ENCODE measurements at places on chromosomes 7 and 10.

DNA sequence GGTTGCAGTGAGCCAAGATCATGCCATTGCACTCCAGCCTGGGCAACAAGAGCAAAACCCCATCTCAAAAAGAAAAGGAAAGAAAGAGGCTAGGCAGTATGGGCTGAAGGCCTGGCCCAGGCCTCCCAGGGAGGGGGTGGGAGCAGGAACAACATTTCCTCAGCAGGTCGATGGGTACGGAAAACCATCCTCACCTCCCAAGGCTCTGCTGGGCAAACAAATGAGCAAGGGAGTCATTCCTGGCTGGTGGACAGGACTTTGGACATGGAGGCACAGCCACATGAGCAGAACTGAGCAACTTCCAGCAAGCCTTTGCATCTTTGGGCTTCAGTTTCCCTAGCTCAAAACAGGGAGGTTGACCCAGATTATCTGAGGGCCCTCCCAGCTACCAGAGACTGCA is 13.0 kb downstream of the OGDHL start:
- no peak for DNase-seq

GRCh38 chr7:117090791-117091190 is 137.5 kb downstream of the ST7 start:
- DNase-seq: no peak

DNA sequence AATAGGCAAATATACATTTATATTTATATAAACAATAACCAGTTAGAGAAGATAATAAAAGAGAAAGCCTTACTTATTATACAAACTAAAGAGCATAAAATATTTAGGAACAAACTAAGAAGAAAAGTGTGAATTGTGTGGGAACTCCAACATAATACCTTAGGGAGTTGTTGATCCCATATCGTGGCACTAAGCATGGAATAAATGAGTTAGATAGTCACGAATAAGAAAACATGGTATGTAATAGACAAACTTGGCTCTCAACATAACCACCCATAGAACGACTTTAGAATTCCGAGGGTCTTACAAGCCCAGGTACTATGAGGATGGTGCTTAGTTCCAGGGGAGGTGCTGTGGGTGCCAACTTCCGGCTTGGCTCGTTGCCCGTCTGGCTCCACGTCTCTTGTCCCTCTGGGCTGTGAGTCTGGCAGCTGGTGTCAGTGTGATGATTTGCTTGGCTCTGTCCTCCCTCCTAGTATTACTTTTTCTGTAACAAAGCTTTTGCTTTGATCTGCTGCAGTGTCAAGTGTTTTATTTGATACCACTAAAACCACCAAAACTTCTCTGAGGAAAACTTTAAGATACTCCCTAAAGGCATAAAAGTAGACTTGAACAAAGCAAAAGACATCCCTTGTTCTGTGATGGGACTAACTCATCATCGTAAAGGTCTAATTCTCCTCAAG is 9.5 kb upstream of the RBM20 start:
- DNase-seq: peak; percentile 89

- DNase-seq: no peak
Observed at GRCh38 chr7:72441791-72442190, 29.7 kb upstream of the CALN1 start.

- no peak for DNase-seq
Observed at GRCh38 chr10:29096303-29096824, 192.5 kb upstream of the LYZL1 start.

- DNase-seq: no peak
Observed at GRCh38 chr7:27104341-27105058, 2.0 kb upstream of the HOXA2 start.

GRCh38 chr10:54880996-54881395 is 80.0 kb upstream of the PCDH15 start:
- no peak for DNase-seq

DNA sequence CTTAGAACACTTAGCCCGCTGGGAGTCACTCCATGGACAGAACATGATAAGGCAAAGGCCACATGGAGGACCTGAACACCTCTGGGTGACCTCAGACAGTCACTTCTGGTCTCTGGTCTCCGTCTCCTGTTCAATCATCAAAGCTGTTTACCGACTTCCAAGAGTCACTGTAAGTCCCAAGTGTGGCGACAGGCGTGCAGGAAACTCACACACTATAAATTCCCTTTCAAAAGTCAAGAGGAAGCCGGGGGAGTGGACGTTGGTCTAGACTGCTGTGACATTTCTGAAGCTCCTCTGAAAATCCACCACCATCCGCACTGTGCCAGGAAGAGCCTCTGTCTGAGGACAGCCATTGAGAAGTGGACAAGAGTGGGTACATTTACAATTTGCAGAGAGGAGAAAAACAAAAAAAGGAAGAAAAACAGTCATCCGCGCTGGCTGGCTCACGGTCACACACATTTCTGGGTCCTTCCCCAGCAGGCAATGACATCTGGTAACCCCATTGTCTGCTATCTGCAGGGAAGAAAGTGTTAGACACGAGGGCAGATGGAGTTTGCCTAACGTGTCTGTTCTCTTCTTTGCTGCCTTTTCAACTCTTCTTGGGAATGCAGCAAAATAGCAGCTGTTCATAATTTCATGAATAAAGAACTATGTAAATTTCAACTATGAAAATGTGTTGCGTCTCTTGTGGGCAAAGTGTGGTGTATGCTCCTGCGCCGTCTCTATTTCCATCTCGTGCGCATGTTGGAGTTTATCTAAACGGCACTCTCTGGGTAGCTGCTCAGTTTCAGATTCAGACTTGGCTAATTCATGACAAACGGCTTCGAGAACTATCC is 32.9 kb upstream of the CUX1 start:
- no peak for DNase-seq

- no peak for DNase-seq
Observed at GRCh38 chr10:133303206-133303605, 5.5 kb downstream of the TUBGCP2 start.

DNA sequence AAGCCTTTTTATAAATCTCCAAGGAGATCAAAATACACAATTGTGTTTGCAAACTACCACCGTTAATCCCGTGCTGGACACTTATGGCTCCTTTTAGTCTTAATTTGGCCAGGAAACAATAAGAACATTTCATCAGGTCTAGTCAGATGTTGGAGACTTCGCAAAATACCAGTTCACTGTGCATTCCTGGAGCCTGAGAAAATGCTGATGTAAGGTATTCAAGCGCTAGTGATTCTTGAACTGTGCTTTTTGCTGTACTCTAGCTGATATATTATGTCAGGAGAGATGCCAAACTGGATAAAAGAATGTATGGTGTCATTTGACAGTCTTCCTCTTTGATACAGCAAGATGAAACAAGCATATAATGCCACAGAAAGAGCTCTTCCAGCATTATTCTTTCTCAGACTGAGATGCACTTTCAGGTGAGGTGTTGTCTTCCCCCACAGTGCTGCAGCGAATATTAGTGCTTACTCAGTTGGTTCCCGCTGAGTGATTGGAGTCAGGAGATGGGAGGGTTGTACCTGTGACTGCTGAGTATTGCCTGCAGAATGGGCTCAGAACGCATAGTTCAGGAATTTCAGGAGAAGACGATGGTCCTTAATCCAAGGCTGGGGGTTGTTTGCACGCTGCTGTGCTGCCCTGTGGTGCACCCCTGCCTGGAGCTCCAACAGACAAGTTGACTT is 59.2 kb downstream of the OGDH start:
- no peak for DNase-seq

- no peak for DNase-seq
Observed at GRCh38 chr10:93670372-93670771, 32.0 kb downstream of the FRA10AC1 start.

GRCh38 chr10:132677096-132677472 is 108.9 kb downstream of the NKX6-2 start:
- peak; percentile 25 for DNase-seq

DNA sequence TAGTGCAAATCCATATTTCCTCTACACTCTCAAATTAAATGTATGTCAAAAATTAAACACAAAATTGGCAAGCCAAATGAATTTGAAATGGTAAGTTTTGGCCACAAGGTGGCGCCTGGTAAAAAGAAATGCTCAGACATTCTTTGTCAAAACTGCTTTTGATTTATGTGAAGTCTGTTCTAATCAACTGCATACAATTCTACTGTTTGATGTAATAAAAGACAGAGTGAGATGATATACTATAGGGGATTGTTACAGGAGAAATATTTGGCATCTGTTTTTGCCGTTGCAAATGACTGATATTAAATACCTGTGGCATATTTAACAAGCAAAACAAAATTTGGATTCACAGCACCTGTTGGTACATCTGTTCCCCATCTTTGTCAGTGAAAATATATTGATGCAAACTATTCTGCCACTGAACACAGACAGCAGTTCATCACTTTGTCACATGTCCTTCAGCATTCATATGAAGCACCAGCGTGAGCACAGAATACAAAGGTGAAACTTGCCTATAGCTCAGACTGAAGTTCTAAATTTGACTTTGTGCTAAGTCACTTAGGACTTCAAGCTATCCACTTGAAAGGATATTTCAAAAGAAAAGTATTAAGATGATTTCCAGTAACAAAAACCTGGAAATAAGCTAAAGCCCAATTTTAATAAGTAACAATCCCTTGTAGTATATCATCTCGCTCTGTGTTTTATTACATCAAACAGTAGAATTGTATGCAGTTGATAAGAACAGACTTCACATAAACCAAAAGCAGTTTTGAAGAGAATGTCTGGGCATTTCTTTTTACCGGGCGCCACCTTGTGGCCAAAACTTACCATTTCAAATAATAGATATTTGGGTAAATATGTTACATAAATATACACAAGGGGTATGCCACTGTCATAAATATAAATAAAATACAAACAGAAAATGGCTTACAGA is 10.2 kb upstream of the CH25H start:
- peak; percentile 57 for DNase-seq

- peak; percentile 35 for DNase-seq
Observed at GRCh38 chr10:100979791-100980272, 7.5 kb downstream of the MRPL43 start.

- no peak for DNase-seq
Observed at GRCh38 chr7:87912121-87912520, 21.9 kb upstream of the ADAM22 start.

DNA sequence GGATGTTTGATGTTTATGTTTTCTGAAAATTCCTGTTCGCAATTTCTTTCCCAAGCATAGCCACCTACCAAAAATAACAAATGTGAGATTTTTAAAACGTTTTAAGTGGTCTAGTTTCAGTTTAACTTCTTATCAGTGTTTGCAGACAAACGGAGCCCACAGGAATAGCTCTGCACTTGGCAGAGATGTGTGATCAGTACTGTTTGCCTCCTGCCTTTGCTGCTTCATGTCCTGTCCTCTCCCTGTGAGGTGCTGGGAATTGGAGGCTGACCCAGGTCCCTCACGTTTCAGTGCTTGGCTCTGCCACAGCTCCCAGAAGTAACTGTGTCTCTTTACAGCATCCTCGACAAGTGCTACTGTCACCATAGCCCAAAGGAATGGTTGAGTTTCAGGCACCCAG is 1.2 kb downstream of the UCN3 start:
- no peak for DNase-seq

DNA sequence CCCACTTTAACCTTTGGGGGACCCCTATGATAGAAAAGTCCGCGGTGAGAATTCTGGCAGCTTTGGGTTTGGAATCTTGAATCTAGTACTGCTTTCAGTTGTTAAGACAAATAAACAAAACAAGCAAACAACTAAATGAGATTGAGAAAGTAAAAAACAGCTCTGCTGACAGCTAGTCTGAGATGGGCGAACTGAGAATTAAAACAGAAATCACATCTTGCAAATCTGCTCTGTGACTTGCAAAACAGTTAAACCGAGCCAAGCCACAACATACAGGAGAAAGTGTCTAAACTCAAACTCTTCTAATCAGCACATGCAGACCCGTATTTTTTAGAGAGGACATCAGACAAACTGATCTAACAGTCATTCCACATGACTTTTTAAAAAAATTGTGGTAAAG is 110.4 kb downstream of the SH2D4B start:
- no peak for DNase-seq

GRCh38 chr10:43696909-43697483 is 48.3 kb upstream of the ZNF32 start:
- no peak for DNase-seq

DNA sequence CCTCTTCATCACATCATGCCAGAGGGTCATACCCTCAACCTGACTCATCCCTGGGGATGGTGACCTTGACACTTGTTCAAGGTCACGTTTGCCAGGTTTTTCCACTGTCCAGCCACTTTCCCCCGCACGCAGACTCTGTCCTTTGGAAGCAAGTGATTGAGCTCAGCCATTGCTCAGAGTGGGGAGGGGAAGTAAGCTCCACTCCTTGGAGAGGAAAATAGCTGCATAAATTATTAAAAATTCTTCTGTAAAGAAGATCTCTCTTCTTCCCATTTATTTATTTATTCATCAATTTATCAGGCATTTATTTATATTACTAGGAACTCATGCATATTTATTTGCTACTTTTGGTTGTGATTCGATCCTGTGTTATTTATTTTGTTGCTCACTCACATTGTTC is 88.0 kb downstream of the GLRX3 start:
- DNase-seq: no peak

- DNase-seq: no peak
Observed at GRCh38 chr7:1752771-1753563, 82.9 kb downstream of the ELFN1 start.

- DNase-seq: no peak
Observed at GRCh38 chr10:132320654-132321469, 11.1 kb upstream of the LRRC27 start.

- no peak for DNase-seq
Observed at GRCh38 chr10:28991333-28992270, 297.3 kb upstream of the LYZL1 start.

GRCh38 chr7:31423994-31424393 is 83.5 kb upstream of the NEUROD6 start:
- no peak for DNase-seq

GRCh38 chr10:84108797-84109196 is 30.5 kb upstream of the GHITM start:
- DNase-seq: no peak

DNA sequence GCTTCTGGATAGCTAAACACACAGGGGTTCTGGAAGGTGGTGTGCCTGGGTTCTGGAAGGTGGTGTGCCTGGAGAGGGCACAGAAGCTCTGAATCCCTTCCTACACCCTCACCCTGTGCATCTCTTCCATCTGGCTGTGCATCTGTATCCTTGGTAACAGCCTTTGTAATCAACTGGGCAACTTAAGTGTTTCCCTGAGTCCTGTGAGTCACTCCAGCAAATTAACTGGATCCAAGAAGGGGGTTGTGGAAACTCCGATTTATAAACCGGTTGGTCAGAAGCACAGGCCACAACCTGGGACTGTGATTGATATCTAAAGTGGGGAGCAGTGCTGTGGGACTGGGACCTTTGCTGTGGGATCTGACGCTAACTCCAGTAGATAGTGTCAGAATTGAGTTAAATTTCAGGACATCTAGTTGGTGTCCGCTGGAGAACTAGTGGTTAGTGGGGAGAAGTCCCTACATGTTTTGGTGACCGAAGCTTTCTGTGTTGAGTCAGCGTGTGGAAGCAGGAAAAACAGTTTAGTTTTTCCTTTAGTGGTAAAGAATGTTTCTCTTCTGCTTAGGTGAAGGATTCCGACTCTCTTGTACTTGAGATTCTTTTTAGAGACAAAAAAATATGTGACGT is 228.1 kb downstream of the BMPER start:
- no peak for DNase-seq

GRCh38 chr7:105705427-105705826 is 124.1 kb upstream of the EFCAB10 start:
- no peak for DNase-seq

All from psoas muscle (tissue), 8 donors.